Stimulated activated CD4-positive, alpha-beta T cell treated with anti-CD3 and anti-CD28 coated beads, Interleukin-1b, Interleukin-23, amount 100 ng/mL, for 1 hour (primary cell): ENCODE measurements at places on chromosomes 1 and 21.

- no peak for DNase-seq
These were observed 13.2 kb upstream of the MFN2 start for GRCh38 chr1:11967028-11967547.

- no peak for DNase-seq
These were observed 34.3 kb downstream of the SMG7 start for GRCh38 chr1:183506561-183506960.

- DNase-seq = no peak
These were observed 17.0 kb downstream of the PAPPA2 start for GRCh38 chr1:176479971-176480370.

GRCh38 chr1:210691039-210691610, 362.4 kb downstream of the HHAT start:
- DNase-seq = no peak

- no peak for DNase-seq
These were observed 31.1 kb downstream of the FYB2 start for GRCh38 chr1:56788102-56788501.

DNA sequence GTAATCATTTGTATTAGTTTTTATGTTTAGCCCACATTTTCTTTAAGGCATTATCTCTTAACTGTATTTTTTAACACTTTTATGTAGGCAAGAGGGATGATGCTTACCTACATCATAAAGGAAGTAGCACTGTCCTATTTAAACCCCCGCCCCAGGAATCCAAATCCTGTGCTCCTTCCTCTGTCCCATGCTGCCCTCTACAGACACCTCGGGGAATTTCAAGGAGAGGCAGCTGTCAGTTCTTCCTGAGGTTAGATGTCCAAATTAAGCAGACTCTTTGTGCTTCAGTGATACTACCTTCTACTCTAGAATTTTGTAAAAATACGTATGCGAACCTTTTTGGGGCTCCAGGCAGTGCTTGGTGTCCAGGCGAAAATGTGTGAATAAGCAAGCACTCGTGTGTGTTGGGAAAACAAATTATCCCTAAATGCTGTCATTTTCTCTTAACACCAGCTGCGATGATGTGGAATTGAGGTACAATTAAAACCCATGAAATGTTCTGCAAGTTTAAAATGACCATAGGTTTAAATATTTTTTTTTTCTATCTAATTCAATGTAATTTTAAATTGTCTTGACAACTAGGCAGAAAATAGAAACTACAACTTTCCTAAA, 19.2 kb downstream of the CRCT1 start:
- DNase-seq = peak; percentile 4

DNA sequence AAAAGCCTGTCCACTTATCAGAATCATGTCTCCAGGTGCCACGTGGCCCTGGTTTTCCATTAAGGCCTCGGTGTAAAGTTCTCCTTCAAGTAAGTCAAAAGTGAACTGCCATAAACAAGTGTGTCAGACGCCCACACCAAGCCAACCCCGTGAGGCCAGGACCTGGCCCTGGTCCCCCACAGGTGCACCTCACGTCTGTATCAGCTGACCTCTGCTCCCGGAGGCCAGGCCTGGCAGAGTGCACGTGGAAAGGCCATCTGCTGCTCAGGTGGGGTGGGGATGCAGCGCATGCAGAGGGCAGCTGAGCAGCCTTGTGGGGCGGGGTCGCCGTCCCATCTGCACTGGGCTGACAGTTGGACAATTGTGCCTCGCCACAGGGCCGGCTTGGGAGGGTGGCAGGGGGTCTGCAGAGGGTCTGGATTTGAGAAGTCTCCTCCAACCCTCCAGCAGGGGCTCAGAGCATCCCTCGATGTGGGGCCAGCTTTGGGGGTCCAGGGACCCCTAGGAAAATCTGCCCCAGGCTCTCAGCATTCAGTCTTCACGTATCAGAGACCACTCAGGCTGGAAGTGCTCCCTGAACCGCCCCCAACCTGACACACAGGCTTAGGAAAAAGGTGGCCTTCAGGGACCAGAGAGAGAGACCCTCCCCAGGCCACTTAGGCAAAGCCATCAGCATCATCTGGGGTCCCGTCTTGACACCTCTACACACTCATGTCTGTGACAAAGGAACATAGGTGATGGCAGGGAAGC, 3.0 kb downstream of the SLC19A1 start:
- DNase-seq = no peak

- peak; percentile 49 for DNase-seq
These were observed at the start of gene NDUFS5 for GRCh38 chr1:39026051-39026865. Gene NDUFS5, plus strand, starts transcription at chr1:39026350. Its CDS starts 2,375 bp downstream, at chr1:39028725.

DNA sequence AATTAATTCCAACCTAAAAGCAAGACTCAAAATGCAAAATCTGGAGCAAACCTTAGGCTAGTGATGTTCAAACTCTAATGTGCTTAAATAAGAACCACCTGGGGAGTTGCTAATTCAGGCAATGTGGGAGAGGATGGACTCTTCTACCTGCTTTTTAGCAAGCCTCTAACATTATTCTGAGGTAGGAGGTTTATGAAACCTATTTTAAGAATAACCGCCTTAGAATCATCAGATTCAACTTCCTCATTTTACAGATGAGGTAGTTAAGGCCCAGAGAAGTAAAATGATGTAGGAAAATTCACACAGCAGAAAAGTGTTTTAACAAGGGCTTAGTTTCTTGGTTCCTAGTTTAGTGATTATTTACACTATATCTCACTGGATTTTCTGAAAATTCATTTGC, 8.6 kb upstream of the NTNG1 start:
- no peak for DNase-seq

GRCh38 chr1:229430761-229431283, 3.1 kb downstream of the ACTA1 start:
- DNase-seq = no peak

DNA sequence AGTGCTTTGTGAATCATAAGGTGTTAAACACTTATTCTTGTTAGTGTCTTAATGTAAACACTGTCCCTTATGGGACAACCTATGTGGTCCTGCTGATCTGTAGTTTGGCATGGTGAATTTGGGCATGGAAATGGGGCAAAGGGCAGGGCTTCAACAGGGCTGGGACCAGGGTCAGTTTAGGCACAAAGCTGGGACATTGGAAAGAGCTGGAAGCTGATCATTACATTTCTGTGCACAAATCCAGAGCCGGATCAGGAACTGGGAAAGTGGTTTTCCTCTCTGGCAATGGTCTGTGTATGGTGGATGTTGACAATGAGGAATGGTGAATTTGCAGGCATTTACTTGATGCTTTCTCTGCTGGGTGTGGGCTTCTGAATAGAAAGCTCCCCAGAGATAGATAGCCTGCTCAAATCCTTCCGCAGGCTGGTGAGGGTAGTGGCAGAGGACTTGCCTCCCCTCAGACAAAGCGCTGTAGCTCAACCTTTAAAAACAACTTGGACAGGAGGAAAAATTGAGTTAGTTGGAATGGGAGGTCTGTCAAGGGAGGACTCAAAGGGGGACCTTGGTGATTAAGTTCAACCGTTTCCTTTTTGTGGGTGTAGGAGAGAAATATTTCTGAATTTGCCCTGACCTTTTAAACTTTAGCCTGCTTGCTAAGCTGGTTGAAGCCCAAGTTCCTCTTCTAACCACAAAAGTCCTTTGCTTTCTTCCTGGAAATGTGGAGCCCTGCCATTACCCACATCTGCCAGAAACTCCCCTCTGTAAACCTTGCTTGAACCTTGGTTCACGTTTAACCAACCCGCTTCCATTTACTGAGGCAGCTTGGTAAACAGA, 35.3 kb downstream of the HLX start:
- DNase-seq = no peak

DNA sequence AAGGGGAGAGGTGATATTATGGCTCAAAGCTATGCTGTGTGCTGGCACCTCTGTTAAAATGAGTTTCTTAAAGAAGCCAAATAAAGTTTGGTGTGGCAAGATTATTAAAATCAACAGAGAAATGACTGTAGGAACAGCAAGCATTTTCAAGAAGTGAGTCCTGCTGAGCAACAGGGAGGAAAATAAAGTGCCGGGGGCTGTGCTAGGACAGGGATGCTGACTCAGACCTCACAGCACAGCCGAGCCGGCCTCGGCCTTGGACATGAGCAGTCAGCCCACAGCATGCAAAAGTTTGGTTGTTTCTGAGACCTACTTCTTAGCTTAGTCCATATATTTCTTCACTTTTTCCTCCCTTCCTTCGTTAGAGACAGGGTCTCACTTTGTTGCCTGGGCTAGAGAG, 19.2 kb downstream of the CNIH3 start:
- DNase-seq = no peak

GRCh38 chr1:227548119-227548397, 15.3 kb upstream of the ZNF678 start:
- DNase-seq = no peak

- DNase-seq = no peak
These were observed 321.0 kb downstream of the PLPP3 start for GRCh38 chr1:56258371-56258770.

GRCh38 chr1:15329104-15329820, 80.4 kb upstream of the EFHD2 start:
- no peak for DNase-seq

DNA sequence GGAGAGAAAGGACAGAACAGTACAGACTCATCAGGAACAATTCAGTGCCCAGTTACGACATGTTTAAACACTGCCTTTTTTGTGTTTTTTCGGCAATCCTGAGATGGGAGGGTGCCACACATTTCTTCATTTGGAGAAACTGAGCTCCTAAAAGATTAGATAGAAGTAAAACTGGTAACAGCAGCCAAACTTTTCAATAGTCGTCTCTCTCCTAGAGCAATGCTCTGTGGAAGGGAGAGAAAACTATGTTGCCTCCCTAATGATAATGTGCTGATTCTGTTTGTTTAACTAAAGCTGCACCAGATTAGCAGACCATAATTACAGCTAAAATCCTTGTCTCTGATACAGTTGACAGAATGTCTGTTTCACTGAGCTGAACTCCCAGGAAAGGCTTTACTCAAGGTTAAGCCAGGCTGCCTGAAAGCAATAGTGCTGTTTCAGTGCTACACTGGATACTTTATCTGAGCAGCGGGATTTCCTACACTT, 76.2 kb upstream of the CXADR start:
- no peak for DNase-seq
